ENCODE measurements at places on chromosomes 2 and 18.

GRCh38 chr2:24399434-24400206 lies 39.3 kb upstream of the ITSN2 start:
- DNase-seq = no peak

DNA sequence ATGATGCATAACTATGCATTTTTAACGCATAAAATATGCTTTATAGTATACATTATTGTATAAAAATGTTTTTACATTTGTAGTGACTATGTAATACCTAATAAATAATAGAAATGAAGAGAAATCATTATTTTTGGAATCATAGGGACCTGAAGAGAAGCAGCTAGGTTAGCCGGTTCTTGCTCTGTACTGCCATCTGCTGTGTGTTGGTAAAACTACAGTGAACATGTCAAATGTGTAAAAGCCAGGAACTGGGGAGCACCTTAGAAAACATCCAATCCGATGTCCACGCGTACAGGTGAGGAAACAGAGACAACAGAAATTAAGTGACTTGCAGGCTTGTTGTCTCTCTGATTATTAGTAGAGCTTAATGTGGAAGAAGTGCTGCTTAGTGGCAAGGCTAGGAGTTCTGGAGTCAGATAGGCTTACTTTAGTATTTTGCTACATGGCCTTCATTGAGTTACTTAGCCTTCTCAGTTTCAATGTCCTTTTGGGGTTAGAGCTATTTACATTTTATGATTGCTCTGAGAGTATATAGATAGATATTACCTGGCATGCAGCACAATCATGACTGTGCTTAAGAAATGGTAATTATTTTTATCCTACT lies 386.5 kb downstream of the DLGAP1 start:
- DNase-seq = peak; percentile 20

GRCh38 chr2:152622219-152622618 lies 95.0 kb downstream of the PRPF40A start:
- DNase-seq = no peak

DNA sequence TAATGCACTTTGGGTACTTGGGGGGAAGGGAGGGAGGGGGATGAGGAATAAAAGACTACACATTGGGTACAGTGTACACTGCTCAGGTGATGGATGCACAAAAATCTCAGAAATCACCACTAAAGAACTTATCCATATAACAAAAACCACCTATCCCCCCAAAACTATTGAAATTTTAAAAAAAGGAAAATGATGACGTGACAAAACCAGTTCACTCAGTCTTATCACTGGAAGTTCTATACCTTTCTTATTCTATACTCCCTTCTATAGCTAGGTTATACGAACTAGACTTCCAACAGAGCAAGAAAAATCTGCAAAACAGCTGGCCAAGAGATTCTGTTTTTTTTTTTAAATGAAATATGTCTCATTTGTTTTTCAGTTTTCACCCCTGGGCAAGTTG lies 20.8 kb downstream of the DYNAP start:
- DNase-seq = no peak

GRCh38 chr2:217836901-217837491 lies 165.8 kb downstream of the TNS1 start:
- no peak for DNase-seq

DNA sequence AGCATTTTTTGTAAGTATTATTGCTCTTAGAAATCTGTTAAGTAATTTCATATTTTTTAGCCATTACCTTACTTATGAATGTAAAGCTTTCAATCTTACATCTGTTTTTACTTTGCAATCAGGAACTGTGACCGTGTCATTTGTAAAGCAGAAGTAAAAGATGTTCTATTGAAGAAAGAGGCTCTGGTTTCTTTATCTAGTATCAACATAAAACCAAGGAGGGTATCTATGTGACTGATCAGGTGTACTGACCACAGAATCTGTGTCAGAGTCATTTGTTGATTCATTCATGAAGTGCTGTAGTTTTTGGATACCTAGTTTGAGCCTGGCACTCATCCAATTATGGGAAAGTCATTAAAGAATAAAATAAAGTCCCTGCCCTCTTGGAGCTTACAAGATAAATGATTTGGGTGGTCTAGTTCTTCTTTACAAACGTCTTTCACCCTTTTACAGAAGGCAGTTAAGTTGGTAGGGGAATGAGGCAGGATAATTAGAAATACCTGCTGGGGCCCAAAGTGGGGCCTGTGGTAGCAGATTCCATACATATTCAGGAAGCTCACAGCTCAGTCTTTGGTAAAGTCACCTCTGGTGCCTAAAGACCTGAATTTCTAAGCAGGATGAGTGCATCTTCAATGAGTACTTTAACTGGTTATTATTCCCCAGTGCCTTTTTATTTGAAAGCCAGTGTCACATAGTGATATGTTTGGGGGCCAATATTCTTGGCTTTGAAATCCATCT lies 260.6 kb upstream of the NT5C1B start:
- DNase-seq = no peak

GRCh38 chr18:31669541-31669940 lies 14.8 kb downstream of the B4GALT6 start:
- no peak for DNase-seq

- DNase-seq = no peak
Measured at GRCh38 chr18:3912705-3913104, 462.7 kb downstream of the TGIF1 start.

- DNase-seq = peak; percentile 4
Measured at GRCh38 chr2:164430166-164430783, 191.0 kb downstream of the GRB14 start.

- DNase-seq = no peak
Measured at GRCh38 chr2:204453730-204454167, 91.5 kb upstream of the PARD3B start.
